ENCODE measurements at places on chromosomes 6 and 20. TPM values are rescaled to one million over a fixed set of nuclear protein-coding genes. Genes with fewer than 3 reads are reported as not detected.

GRCh38 chr6:22141241-22141745, 155.5 kb downstream of the PRL start:
- DNase-seq: no peak

DNA sequence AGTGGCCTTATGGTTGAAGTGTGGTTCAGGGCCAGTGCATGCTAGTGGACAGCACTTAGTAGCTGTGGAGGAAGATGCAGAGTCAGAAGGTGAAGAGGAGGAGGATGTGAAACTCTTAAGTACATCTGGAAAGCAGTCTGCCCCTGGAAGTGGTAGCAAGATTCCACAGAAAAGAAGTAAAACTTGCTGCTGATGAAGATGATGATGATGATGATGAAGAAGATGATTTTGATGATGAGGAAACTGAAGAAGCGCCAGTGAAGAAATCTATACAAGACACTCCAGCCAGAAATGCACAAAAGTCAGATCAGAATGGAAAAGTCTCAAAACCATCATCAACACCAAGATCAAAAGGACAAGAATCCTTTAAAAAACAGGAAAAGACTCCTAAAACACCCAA, 28.9 kb downstream of the MDFI start:
- DNase-seq: no peak

DNA sequence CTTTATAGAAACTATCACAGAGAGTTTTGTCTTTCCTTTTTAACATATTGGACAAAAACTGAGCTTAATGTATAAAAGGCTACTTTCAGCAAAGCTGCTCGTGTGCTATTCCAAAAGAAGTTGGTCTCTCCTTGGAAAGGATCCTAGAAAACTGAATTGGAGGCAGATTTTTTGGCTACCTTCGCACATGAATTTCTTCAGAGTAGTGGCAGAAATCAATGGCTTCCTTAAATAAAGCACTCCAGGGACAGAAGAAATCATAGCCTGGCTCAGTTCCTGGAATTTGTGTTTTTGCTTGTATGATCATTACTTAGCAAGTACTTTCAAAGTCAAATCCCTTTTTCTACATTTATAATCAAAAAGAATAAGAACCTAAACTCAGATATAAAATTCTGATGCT, 780.3 kb downstream of the PHF3 start:
- no peak for DNase-seq

GRCh38 chr6:151385177-151385576, 6.2 kb downstream of the ZBTB2 start:
- DNase-seq: no peak

DNA sequence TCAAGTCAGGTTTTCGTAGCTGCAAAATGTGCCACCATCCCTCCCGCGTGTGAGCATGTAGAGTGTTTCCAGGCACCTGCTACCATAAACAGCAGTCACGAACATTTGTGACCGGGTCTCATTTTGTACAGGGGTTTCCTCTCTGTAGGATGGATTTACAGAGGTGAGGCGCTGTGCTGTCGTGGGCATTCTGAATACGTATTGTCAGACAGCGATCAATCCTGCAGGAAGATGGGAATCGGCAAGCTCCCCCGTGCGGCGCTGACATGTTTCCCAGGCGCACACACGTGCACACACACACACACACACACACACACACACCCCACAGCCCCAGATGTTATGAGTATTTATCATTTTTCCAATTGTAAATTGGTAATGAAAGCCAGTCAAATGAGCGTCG, 15.8 kb downstream of the ANKRD60 start:
- DNase-seq: no peak

DNA sequence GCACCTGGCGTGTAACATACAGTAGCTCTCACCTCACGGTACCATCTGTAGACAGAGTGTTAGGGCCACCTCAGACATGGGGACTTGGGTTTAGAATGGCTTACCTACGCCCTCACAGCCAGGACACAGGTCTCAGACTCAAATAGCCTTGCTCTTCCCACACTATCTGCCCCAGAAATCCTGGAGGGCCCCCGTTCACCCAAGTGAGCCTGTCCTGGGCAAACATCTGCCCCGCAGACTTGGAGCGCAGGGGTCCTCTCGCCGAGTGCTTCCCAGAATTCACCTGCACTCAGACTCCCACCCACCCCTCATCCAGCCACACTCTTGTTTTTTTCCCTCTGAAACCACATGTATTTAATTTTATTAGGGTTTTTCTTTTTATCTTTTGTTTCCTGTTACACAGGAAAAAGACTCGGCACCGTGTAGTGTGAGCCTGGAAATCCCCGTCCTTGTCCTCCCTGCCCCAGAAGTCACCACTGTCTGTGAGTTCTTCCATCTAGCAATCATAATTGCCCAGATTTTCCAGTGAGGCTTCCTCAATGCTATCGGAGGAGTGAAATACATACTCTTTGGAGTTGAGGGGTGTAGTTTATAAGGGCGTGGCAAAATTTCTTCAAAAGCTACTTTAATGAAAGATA, 17.1 kb upstream of the MAP1LC3A start:
- DNase-seq: no peak

DNA sequence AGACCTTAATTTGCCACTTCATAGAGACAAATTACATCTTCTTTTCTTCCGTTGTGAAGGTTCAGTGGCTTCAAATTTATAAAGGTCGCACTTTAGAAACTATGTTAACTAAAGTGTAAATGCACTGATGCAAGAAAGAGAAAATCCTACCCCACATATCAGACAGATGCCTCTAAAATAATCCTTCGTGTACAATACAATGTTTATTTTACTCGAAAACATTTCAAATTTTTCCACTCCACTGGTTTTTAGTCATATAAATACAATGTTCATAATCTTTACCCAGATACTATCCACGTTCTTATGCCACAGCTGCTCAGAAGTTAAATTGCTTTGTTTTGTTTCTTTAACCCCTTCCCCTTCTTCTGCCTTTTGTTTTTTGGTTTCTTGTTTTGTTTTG, 140.3 kb upstream of the LAMP5 start:
- no peak for DNase-seq

DNA sequence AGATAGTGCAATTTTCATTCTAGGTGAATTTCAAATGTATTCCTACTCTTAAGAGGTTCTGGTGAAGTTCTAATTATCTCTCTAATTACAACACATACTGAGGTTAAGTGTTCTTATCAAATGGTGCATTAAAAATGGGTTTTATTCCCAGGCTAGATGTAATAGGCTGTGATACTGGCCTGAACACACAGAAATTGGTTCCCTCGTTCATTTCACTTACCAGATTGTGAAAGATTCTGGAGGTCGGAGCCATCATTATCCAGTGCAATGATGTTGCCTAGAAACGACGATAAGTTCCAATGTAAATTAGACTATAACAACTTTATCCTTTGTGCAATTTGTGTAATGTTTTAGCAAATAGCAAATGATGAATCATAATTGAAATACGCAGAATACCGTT, 172.6 kb upstream of the SOX4 start:
- DNase-seq: no peak

DNA sequence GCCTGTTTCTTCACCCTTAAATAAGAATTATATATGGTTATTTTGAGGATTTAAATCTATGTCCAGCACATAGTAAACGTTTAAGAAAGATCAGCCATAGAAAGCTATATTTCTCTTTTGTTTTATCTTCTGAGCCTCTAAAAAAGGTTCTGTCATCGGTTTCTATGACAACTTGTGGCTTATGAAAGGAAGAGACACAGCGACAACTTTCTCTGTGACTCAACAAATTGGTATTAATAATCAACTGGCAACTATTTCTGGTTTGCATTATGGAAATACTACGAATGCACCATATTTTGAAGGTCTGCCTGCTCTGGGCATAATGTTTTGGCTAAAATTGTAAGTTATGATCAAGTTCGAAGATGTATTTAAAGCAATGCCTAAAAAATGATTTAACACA, 751.0 kb downstream of the CD109 start:
- no peak for DNase-seq

DNA sequence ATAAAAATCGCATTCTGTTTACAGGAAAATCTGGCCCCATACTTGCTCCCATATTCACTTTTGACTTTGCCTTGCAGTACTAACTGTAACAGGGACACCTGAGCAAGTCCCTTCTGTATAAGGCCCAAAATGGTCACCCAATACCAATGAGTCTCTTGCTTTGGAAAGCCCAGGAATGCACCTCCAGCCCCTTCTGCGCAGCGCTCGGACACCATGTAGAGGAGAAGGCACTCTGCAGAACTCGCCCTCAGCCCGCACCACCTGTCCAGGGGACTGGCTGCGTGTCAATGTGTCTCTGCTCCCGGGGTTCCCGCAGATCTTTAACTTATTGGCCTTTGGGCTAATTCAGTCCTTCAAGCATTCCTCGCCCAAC, 746 bp upstream of the PRND start:
- DNase-seq: no peak

GRCh38 chr6:169101981-169102380, 151.7 kb downstream of the THBS2 start:
- DNase-seq: no peak

GRCh38 chr20:38402816-38403215, 32.3 kb downstream of the SNHG17 start:
- no peak for DNase-seq

DNA sequence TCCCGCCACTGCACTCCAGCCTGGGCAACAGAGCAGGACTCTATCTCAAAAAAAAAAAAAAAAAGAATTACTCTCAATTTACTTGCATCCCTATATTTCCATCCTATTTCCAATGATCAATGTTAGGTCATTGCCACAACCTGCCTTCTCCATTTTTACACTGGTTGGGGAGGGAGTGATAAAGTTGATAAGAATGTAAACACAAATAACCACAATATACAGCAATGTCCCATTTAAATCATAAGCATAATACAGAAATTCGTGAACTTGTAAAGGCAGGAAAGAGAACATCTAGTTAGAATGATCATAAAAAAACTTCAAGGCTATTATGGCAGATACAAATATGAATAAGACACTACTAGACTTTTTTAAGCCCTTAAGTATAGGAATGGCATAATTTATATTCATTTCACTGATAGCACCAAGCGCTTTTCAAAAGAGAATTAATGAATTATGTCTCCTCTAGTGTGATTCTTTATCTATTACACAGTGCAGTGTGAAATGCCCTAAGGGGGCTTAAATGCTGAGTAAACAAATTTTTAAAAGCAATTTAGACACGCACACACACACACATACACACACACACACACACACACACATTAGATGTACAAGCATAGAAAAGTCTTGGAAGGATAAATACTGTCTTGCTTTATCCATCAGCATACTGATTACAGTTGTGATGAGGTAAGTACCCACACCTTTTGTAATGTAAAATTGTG, 33.5 kb upstream of the RAB23 start:
- DNase-seq: no peak

DNA sequence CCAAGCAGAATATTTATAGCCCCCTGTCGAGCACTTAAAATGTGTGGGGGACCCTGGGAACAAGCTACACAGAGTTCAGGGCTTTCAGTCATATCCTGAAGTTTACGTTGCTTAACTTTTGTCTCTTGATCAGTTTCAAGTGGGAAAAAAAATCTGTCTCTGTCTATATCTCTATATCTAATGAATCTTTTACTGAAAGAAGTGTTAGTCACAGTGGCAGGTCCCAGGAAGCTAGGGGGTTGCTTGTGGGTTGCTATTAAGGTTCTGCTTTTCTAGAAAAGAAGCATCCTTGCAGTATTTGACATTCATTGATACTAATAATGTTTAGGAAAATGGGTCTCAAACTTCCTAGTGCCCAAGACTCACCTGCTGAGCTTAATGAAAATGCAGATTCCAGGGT, 76.7 kb upstream of the CLDN20 start:
- DNase-seq: no peak

GRCh38 chr20:62876902-62877816, 15.5 kb upstream of the TCFL5 start:
- DNase-seq: no peak

- DNase-seq: no peak
Measured at GRCh38 chr20:58584051-58584824, 66.8 kb upstream of the STX16 start.

DNA sequence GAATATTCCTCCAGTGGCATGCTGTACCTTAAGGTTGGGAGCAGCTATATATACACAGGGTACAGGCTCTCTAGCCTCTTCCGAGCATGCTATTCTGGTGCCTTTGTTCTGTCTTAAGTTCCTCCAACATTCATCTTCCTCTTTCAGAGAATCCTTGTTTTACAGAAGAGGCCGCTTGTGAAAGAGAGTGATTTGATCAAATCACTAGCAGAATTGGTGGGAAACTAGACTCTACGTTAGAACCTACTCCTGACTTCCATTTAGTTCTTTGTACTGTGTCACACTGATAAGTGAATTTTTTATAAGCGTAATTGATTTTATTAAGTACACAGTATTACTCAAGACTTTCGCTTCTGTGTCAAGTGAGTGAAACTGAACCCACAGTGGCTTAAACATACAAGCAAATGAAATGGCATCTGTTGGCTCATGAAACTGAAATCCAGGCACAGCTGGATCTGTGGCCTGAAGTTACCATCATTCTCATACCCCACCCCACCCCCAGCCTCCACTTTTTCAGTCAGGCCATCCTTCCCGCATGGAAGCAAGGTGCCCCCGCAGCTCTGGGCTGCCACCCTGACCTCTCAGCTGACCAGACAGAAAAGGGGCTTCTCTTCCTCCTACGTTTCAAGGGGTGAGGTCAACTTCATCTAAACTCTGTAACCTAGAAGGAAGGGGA, 102.3 kb downstream of the RPP40 start:
- DNase-seq: no peak

- no peak for DNase-seq
Measured at GRCh38 chr6:168916576-168917211, 337.0 kb downstream of the THBS2 start.

GRCh38 chr20:49964964-49965780, 17.6 kb upstream of the SNAI1 start:
- no peak for DNase-seq

GRCh38 chr6:53287336-53288225, 61.2 kb downstream of the ELOVL5 start:
- DNase-seq: no peak

GRCh38 chr6:139153855-139154254, 19.0 kb downstream of the HECA start:
- DNase-seq: no peak

- DNase-seq: no peak
Measured at GRCh38 chr20:24764794-24765202, 184.3 kb upstream of the CST7 start.

DNA sequence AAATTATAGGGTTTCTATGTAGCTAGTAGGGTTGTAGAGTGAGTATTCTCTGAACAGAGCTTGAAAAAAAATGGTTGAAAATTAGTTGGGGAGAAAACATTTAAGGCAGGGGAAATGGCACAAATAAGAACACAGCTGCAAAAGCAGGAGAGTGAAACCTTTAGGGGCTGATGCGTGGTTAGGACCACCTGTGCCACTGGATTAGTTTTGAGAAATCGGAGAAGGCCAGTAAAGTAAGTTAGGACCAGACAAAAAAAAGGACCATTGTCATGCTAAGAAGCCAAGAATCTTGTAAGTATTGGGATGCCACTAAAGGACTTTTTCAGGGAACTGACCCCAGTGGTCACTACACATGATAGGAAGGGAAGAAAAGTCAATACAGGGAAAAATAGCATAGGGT, 9.4 kb downstream of the PLAGL1 start:
- no peak for DNase-seq

BMP2 gene
- total RNA-seq: 17.2 TPM

PGC gene
- total RNA-seq: not detected

MEP1A gene
- total RNA-seq: not detected

OTOR gene
- total RNA-seq: not detected

SLC26A8 gene
- not detected for total RNA-seq

THEMIS gene
- not detected for total RNA-seq

HUS1B gene
- total RNA-seq: not detected

CLPSL2 gene
- total RNA-seq: not detected

LPA gene
- not detected for total RNA-seq

PI16 gene
- not detected for total RNA-seq

RPS6KA2 gene
- total RNA-seq: 51.9 TPM

KCNK15 gene
- total RNA-seq: 2.8 TPM

PNPLA1 gene
- total RNA-seq: not detected
